ENCODE measurements at places on chromosomes 16 and 17.

DNA sequence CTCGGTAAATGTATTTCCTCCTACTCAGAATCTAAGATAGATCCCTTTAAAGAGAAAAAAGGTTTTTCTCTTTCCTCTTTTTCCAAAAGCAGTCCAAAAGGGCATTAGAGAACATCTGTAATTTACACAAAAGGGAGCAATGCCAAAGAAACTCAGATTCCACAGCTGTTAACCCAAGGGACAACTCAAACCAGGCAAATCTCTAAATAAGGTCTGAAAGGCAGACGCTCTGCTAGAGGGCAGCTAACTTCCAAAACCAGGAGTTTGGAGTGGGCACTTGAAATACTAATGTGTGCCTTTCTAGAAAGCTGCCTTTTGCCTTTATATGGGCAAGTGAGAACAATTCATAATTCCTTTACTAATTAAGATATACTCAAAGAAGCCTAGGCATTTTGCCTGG, 435.7 kb downstream of the ZFHX3 start:
- DNase-seq, result no peak

DNA sequence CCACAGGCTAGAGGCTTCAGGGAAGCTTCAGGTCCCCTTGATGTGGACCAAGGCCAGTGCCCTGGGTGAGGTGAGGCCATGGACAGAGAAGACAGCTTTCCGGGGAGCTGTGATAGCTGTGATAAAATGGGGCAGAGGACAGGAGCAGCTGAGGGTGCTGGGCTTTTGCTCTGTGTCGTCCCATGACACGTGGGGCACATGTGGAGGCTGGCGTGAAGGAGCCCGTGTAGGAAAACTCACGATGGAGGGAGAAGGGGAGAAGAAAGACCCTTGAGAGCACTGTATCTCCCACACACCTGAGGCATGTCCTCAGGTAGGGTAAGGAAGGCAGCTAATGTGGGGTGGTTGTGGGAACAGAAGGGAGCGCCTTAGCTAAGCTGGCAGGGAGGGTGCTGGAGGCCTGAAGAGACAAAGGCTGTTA, 21.3 kb downstream of the B9D1 start:
- DNase-seq, result no peak

DNA sequence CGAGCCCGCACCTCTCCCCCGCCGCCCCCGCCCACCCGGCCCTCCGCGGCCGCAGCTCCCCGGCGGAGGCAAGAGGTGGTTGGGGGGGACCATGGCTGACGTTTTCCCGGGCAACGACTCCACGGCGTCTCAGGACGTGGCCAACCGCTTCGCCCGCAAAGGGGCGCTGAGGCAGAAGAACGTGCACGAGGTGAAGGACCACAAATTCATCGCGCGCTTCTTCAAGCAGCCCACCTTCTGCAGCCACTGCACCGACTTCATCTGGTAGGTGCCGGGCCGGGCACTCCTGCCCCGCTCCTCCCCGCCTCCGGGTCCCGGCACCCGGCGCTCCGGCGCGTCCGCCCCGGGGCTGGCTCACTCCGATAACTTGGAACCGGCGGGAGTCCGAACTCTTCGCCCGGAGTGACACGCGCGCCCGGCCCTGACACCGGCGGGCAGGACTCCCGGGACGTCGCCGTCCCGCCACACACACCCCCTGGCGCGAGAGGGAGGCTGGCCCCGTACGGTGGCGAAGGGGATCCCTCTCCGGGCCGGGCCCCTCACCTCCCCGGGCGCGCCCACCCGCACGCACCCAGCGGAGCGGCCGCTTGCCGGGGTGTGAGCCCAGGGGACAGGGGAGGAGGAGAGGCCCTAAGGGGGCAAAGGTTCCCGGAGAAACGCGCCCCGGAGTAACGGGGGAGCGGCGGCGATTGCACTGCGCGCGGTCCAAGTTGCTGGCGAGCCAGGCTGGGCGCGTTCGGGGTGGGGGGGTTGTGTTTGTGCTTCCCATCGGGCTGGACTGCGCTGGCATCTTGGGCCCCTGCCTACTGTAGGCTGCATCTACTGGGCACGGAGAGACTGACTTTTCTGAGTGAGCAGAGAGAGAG, 581 bp downstream of the PRKCA start:
- peak; percentile 6 for DNase-seq

- DNase-seq, result no peak
Observed at GRCh38 chr17:50093807-50094206, 1.3 kb upstream of the PDK2 start.

DNA sequence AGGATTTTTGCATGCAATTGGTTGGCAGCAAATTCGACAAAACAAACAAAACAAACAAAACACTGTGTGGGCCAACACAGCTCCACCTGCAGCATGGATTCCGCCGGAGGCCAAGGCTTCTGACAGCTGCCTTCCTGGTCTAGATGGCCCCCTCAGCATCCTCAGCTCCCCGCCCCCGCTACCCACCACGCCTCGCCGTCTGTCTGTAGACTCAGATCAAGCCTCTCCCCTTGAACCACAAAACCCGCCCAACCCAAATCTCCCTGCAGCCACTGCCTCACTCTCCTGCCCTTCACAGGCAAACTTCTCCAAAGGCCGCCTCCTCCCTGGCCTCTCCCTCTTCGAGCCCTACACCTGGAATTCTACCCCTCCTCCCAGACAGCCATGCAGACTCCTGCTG, 57.9 kb downstream of the RTN4RL1 start:
- DNase-seq, result peak; percentile 5

DNA sequence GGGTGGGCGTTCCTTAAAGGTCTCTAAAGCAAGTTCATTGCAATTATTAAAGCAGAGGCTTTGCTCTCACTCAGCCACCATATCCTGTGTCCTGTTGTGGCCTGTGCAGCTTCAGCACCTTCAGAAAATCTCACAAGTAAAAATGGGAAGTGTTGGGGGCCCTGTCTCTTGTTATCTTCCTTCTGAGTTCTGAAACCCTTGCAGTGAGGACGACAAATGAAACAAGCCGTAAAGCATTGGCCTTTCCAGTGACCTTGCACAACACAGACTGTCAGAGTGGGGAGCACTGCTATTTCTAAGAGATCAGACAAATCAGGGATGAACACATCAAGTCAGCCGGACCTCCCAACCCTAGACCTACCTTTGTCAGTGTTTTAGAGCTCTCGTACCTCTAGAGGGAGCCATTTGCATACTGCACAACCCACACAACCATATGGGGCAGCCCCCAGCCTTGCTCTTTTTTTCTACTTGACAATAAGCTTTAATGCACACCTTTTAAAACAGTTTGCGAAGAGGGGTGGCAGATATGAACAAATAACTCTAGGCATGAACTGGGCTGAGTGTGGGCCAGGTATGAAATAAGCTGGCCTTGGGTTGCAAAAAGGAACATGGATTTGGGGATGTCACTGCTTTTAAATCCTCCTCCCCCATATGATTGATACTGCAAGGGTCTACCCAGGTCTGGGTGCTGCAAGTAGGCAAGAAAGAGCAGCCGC, 89.8 kb downstream of the KATNIP start:
- DNase-seq, result peak; percentile 61

- no peak for DNase-seq
Observed at GRCh38 chr16:17374668-17375255, 96.0 kb downstream of the XYLT1 start.

DNA sequence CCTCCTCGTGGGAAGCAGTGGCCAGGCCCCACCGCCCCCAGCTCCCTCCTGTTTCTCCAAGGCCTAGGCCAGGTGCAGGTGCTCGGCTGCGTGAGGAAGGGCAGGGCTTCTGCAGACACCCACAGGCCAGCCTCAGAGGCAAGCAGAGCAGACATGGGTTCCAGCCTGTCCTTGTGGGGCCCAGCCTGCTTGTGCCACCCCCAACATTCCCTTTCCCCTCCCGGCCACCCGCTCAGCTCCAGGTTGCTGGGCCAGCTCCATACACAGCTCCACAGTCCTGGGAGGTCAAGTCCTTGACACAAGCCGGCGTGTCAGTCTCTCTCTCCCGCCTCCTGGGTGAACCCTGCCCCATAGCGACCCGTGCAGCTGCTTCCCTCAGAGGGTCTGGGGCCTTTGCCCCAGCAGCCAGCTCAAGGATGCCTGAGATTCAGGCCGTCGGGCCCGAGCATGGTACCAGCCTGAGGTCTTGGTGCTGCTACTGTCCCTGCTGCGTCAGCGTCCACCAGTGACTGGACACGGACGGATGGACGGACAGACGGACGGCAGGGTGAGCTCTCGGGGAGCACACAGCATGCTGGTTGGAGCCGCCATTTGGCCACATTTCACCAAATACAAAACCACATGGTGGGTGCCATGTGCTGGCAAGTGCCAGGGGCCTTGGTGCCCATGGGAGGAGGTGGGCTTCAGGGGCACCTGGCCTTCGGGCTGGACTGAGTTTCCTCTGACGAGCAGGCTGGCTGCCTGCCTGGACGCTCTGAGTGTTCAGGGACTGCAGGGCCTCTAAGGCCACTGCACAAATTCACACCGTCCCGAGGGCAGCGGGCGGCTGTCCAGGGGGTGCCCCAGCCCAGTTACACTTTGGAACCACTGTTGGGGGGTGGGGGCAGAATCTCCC, 8.0 kb downstream of the SECTM1 start:
- DNase-seq, result no peak

DNA sequence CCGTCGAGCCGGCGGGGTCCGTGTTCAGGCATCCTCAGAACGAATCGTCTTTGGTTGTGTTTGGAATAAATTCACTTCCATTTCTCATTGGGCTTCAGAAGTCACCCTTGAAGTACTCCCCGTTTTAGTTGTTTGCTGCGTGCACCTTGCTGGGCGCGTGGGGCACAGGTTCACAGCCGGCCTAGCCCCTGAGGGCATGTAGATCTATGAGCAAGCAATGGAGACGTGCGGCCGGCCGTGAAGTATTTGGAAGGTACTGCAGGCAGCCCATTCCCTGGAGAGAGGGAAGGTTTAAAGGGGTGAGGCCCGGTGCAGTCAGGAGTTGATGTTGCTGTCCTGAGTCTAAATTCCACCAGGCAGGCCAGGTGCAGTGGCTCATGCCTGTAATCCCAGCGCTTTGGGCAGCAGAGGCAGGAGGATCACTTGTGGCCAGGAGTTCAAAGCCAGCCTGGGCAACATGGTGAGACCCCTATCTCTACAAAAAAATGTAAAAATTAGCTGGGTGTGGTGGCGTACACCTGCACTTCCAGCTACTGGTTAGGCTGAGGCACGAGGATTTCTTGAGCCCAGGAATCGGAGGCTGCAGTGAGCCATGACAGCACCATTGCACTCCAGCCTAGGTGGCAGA, 714 bp downstream of the ACSF3 start:
- peak; percentile 29 for DNase-seq

DNA sequence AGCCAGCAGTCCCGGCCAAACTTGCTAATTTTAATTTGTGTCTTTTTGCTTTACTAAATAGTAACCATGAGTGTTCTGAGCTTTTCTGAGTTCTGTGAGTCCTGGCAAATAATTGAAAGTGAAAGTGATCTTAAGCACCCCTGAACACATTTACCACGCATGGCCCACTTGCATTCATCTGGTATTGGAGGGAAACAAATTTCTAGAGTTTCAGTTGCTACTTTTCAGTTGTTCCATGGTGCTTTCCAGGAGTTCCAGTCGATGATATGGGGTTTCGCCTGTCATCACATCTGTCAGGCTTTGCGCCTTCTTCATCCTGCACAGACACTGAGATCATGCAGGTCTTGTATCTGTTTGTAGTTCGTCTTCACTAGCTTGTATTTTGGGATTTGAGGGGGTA, 44.1 kb downstream of the CRLF3 start:
- no peak for DNase-seq

- DNase-seq, result no peak
Observed at GRCh38 chr16:82323171-82323570, 153.1 kb upstream of the MPHOSPH6 start.

GRCh38 chr16:24747441-24747840, 18.0 kb downstream of the TNRC6A start:
- DNase-seq, result no peak

- peak; percentile 12 for DNase-seq
Observed at GRCh38 chr17:49076573-49077384, 55.8 kb upstream of the B4GALNT2 start.

DNA sequence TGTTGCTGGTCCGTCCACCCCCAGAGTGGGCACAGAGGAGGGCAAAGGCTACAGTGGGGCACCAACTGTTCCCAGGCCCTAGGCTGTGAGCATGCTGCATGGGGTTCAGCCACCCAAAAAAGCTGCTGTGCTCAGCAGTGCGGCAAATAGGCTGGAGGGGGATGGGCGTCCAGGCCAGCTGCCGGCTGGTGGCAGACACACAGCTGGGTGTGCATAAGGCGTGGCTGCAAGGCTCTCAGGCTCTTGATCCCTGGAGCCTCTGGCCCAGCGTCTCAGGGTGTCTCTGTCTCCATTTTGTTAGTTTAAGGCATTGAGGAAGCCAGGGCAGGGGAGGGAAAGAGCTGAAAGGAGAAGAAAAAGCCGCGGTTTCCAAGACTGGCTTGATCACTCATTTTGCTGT, 8.8 kb downstream of the RPL19 start:
- peak; percentile 25 for DNase-seq

DNA sequence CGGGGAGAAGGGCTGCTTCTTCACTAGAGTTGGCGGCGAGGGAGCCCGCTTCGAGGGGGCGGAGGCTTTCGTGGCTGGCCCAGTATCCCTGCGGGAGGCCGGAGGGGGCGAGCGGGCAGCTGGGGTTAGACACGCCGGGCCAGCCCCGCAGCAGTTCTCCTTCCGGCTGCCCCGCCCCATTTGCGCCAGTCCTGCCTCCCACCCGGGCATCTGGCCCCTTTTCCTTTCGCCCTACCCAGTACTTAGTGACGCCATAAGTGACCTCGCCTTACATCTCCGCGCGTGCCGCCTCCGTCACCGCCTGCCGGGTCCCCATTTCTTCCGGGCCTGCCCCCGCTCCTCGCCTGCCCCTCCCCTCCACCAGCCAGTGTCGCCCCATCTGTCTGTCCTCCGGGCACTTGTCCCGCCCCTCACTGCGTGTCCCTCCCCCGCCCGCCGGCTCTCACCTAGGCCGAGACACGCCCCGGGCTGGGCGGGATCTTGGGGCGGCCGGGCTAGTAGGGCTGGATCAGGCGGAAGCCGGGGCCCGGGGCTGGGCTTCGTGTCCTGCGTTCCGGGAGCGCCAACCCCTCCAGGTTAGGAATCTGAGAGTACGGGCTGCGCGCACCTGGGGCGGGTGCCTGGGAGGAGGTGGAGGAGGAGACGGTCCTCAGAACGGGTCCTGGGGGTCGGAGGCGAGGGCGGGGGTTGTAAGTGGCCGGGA, 14.3 kb downstream of the SPATA32 start:
- peak; percentile 95 for DNase-seq

GRCh38 chr16:10729104-10730048, 14.3 kb upstream of the NUBP1 start:
- no peak for DNase-seq

DNA sequence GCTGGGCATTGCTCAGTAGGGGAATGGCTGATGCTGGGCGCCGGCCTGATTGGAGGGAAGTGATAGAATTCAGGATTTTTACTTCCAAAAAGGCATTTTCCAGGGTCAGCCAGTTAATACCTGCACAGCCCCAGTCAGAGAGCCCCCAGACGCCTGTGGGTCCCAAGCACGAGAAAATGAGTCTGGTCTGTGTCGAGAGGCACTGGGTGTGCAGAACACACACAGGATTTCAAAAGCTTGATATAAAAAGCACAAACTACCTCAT, 164.6 kb upstream of the TNRC6C start:
- DNase-seq, result no peak

DNA sequence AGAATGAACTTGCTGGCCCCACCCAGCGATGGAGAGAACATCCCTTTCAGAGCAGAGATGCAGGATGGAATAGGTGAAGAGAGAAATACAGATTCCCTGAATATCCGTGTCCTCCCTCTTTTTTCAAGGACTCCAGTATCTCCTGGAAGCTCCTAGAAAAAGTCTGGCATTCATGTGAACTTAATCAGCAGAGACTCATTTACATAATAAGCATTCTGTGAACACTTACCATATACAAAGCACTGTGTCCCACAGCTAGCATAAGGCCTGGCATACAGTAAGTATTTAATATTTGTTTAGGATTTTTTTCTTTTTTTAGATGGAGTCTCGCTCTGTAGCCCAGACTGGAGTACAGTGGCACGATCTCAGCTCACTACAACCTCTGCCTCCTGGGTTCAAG, 208.5 kb upstream of the RPL38 start:
- DNase-seq, result no peak
